Inflammatory macrophage treated with lipopolysaccharide for 1 hour (primary cell): ENCODE measurements at places on chromosomes 3 and 15.
A peak's percentile ranks its signal among the peaks of the same experiment; 100 is the strongest.

GRCh38 chr15:74585191-74585590, 30.4 kb upstream of the CLK3 start:
- DNase-seq: no peak

GRCh38 chr3:59480486-59480995, 430.7 kb upstream of the CFAP20DC start:
- peak; percentile 65 for DNase-seq

GRCh38 chr3:53970661-53971060, 79.0 kb upstream of the SELENOK start:
- DNase-seq: no peak

- no peak for DNase-seq
Observed at GRCh38 chr3:122982216-122983185, 45.1 kb downstream of the SEMA5B start.

DNA sequence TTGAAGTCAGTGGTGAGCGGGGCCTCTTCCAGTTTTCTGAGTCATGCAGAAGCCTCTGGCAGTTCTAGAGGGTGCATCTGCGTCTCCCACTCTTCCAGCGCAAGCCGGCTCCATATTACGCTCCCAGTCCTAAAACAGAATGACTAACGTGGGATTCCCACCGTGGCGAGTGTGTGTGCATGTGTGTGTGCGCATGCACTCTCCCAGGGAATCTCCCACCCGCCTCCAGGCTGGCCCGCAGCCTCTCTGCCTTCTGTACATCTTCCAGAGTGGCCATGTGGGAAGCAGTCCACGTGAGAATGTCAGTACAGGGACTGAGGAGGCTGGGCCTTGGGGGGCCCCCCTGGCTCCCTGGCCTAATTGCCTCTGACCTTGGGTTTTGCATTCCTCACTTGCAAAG, 87.7 kb downstream of the LSM3 start:
- DNase-seq: peak; percentile 52

GRCh38 chr3:32500880-32501782, 1.5 kb downstream of the CMTM6 start:
- DNase-seq: peak; percentile 53

- peak; percentile 95 for DNase-seq
Observed at GRCh38 chr3:127729556-127730056, 56.9 kb downstream of the ABTB1 start.

GRCh38 chr15:51706926-51707608, 25.8 kb downstream of the SCG3 start:
- no peak for DNase-seq

GRCh38 chr3:73719861-73720260, 95.1 kb upstream of the PDZRN3 start:
- peak; percentile 7 for DNase-seq

DNA sequence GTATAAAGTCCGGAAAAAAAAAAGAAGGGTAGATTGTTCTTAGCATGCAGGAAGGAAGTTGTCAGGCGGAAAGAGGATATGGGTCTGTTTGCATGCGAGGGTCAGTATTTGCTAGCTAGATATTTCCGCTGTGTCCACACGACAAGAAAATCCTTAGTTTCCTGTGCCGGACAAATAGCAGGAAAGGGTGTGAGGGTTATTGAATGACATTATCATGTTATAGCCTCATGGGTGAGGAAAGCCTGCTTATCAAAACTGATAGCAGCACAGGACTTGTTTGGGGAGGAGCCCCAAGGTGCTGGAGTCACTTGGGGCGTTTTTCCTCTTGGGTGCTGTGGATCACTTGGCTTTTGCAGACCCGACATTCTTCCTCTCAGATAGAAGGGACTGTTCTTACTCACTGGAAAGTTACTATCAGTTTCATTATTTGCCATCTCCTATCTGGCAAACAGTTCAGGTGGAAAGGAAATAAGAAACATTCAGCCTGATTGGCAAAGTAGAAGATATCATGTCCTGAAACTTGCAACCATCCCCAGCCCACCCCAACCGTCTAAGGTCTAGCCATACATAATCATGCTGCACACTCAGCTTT, 127.2 kb upstream of the DPH6 start:
- no peak for DNase-seq

- no peak for DNase-seq
Observed at GRCh38 chr3:178597371-178597770, 61.1 kb downstream of the KCNMB2 start.

- no peak for DNase-seq
Observed at GRCh38 chr3:172324611-172325203, 123.5 kb downstream of the GHSR start.

DNA sequence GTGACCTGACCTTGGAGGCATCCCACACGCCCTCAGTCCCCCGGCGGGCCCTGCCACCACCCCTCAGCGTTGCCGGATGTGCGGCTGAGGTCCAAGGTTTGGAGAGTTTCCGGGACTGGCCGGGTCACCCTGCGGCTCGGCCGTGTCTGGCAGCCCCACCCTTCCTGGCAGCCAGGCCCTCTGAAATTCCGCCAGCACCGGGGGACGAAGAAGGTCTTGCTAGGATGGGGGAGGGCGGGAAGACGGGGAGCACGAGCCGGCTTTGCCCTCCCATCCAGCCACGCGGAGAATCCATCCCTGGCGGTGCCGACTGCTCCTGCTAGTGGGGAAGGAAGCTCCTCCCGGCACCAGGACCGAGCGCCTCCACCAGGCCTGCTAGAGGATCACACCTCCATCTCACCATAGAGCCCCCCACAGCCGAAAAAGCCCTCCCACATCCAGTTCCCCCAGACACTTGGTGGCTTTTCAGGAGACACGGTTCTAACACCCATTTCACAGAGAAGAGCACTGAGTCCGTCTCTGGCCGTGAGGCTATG, 81.5 kb downstream of the CPN2 start:
- peak; percentile 43 for DNase-seq

GRCh38 chr15:61871926-61872522, 188.2 kb downstream of the VPS13C start:
- DNase-seq: no peak

DNA sequence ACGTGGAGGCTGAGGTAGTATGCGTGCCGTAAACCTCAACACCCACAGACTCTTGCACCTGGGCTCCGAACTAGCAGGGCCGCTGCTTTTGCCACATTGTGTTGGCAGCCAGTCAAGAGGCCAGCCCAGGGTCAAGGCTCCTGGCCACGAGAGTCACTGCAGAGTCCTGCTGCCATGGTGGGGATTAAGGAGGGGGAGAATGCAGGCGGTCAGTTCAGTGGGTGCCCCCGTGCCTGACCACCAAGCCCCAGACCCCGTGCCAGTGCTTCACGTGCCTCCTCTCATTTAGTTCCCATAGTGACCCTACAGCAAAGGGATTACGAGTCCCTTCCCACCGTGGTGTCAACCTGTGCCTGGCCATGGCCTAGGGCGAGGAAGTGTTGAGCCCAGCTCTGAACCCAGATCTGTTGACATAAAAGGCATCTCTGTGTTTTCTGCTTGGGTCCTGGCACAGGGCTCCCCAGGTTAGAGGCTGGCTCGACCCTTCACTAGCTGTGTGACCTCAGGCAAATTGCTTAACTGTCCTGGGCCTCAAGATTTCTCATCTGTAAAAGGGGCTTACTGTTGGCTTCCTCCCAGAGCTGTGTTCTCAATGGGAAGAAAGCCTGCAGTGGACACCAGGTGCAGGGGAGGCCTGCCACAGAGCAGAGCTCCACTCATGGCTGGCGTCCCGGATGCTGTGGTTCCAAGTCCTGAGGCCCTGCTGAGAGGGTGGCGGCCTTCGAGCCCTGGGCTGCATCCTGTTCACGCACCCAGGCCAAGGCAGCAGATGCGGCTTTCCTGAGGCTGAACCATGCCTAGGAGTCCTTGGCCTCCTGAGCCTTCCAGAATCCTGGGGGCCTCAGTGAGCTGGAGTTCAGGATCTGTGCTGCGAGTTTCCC, 32.8 kb downstream of the FBLN2 start:
- DNase-seq: no peak

GRCh38 chr15:64092075-64092820, 1.4 kb downstream of the CIAO2A start:
- DNase-seq: no peak

GRCh38 chr3:18393906-18394305, 31.2 kb downstream of the SATB1 start:
- no peak for DNase-seq
